ENCODE measurements at places on chromosomes 1 and 21.

DNA sequence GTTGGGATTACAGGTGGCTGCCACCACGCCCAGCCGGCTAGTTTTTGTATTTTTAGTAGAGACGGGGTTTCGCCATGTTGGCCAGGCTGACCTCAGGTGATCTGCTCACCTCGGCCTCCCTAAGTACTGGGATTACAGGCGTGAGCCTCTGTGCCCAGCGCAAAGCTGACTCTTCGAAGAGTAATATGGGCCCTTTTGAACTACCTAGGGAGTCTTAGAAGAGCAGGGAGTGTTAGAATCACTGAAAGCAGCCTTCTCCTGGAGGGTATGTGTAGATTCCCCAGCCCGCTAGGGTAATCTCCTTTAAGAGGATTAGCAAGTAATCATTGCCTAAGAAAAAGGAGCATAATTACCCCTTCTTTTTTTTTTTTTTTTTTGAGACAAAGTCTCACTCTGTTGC, 6.5 kb upstream of the MAST2 start:
- DNase-seq, result no peak

- DNase-seq, result no peak
Observed at GRCh38 chr1:67194209-67194863, 28.1 kb downstream of the IL23R start.

- no peak for DNase-seq
Observed at GRCh38 chr1:151403612-151404011, 4.2 kb downstream of the PSMB4 start.

DNA sequence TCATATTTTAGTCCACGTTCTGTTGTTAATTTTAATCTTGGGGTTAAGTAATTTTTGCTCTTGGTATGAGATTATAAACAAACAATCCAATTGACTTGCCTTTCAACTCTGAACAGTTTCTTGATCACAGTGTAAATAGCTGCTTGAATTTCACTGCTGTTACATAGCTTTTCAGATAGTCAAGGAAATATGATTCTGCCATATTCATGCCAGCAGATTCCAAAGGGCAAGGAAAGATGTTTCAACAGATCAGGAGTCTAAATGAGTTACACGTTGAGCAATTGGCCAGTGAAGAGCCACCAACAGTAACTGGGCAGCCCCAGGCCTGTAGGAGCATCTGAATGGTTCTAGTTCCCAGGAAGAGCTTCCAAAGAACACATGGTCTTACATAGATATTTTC, 93.6 kb downstream of the LEPR start:
- DNase-seq, result no peak

DNA sequence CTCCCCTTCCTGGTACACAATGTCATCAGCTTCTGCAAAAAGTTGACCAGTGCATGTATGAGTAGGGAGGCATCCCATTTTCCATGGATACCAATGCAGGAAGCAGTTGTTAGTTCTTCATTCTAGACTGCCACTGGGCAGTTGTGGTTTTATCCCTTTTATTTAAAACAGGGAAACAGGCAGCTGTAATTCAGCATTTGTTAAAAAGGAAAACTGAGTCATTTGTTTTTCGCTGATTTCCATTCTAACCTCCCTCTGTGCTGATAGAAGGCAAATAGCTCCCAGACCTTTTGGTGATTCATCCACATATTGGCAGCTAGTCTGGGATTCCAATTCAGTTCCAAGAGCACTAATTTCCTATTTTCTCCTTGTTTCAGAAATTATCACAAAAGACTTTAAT, 21.1 kb upstream of the ABCA4 start:
- DNase-seq, result no peak

- no peak for DNase-seq
Observed at GRCh38 chr1:43144237-43144636, 27.9 kb downstream of the EBNA1BP2 start.

GRCh38 chr1:176996456-176997090, 167.9 kb downstream of the ASTN1 start:
- DNase-seq, result no peak

Data from DMS 273 treated with DMSO at 0.1 percent for 48 hours (cell line).